ENCODE measurements at places on chromosomes 1 and 21. TPM values are rescaled to one million over a fixed set of nuclear protein-coding genes. Genes with fewer than 3 reads are reported as not detected.

- peak; percentile 92 for DNase-seq
Measured at GRCh38 chr21:38989745-38990423, 184.2 kb downstream of the ETS2 start.

Gene CHIA
- total RNA-seq = not detected

DNA sequence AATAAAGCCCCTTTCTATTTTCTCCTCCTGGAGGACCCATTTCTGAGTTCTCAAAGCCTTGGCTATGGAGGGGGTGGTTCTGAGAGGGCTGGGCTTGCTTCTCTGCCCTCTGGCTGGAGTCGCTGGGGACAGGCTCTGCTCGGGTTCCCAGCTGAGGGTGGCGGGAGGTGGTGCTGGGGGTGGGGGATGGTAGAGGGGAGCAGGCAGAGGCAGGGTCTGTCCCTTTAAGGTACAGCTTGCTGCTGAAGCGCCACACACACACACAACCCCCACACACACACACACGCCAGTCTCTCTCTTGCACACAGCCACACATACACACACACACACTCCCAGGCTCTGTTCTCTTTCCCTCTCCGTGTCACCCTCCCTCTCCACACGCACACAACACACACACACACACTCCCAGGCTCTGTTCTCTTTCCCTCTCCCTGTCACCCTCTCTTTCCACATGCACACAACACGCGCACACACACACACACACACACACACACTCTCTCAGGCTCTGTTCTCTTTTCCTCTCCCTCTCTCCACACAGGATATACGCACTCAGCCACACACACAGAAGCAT, 69.8 kb upstream of the SSBP3 start:
- no peak for DNase-seq

DNA sequence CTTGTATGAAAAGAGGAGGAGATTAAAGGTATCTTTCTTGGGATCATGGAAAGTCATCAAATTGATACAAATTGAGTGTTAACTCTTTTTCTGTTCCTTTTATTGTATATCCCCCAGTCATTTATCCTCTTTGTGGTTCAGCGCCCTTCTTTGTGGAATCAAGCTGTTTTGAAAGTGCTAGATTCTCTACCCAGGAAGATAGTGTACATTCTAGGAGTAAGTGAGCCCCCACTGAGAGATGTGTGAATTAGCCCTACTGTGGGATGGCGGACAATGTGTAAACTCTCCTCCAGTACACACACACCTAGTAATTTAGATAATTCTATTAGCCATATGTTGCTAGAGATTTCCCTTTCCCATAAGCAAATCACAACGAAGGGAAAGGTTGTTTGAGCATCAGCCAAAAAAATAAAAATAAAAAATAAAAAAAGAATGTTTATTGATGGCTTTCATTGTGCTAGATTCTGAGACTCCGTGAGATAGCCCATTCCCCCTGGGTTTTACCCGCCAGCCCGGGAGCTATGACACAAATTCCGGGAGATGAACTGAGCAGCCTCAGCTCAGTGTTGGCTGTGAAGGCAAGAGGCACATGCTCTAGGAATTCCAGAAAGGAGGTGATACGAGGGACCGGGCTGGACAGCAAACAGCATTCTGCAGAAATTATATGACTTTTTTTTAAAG, 378.4 kb upstream of the RUNX1 start:
- no peak for DNase-seq

DNA sequence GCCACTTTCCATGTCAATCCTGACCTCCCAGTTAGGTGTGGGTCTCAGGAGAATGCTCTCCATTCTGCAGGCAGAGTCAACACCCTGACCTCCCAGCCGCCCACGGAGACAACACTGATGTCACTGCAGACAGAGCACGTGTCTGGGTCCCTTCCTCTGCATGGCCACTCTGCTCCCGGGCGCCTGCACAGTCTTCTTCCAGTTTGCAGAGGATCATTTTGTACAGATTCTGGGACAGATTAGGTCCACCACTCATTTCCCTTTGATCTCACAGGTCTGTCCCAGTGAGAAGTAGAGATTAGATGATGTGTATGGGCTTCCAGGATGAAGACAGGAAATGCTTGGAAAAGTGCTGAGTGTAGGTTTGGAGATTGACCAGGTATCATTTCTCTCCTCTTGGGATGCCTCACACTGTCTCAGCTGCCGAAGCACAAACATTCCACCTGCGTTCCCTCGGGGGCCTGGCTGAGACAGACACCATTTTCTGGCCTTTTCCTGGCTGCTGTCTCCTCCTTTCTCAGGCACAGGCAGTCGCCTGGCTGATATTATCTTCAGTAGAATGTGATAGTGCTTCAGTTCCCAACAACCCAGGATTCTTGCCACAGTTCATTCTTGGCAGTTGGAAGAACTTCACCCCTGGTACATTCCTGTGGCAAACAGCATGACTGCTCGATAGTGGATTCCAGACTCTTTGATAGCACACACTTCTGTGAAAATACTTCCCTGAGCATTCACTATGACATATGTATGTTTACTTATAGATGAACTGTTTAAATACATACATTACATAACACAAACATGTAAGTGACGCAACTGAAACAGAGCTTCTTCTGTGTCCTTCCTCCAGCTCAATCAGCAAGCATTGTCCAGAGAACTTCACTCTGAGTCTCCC, 7.9 kb downstream of the MYBPHL start:
- peak; percentile 69 for DNase-seq
